ENCODE measurements at places on chromosomes 6 and 20. TPM values are rescaled to one million over a fixed set of nuclear protein-coding genes. Genes with fewer than 3 reads are reported as not detected.

The CST5 gene
- not detected for total RNA-seq

The OPRM1 gene
- total RNA-seq = not detected

The TFAP2A gene
- 0.99 TPM for total RNA-seq

GRCh38 chr6:131251590-131252199, 116.4 kb downstream of the AKAP7 start:
- peak; percentile 25 for DNase-seq

DNA sequence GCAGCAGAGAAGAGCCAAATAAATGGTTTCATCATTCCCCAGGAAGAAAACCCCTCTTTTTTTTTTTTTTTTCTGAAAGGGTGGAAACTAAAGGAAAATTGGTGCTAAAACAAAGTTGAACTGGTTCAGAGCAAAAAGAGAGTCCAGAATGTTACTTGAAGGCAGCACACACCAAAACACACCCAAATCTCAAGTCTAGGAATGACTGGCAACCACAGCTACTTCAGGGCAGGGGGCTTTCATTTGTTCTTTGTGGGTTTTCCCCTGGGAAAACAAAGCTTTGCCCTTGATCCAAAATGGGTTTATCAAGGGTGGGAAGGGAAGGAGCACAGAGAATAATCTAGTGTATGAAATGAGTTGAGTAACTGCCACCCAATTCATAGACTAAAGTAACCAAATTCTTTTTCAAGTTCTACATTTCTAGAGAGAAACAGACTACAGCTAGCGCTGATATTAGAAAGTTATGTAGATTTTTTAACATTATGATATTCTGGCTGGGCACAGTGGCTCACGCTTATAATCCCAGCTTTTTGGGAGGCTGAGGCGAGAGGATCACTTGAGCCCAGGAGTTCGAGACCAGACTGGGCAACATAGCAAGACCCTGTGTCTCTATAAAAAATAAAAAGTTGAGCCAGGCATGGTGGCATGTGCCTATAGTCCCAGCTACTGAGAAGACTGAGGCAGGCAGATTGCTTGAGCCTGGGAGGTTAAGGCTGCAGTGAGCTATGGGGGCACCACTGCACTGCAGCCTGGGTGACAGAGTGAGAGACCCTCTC, 119.8 kb downstream of the NFATC2 start:
- no peak for DNase-seq

DNA sequence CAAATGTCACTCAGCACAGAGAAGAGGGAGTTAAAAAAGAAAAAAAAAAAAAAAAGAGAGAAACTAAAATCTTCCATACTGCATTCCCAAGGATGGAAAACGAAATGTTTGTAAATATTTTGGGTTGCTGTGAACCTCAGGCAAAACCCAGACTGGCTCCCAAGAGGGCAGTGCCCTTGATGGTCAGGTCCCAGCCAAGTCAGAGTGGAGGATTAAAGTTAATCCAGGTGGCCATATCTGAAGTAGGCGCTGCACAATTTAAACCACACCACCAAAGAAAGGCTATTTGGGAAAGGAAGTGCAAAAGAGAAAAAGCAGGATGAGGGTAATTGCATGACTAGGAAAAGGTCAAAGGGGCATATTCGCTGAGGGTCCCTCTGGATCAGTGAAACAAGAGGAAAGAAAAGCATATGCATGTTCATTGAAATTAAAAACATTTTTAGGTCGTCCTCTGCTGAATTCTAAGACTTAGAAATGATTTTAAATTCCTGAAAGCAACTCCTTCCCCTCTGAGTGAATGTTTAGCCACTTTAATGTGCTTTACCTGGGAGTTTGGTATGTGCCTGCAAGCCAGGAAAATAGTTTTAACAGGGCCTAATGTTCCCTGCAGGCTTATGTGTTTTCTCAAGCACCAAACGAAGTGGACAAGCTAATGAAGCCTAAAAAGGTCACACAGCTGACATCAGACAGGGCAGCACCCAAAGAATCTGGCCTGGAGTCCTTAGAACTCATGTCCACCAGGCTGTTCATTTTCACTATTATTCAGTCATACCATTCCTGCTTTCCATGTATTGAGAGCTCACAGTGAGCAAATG, 159.1 kb downstream of the HACE1 start:
- no peak for DNase-seq

- no peak for DNase-seq
These were observed 6.6 kb downstream of the ARHGAP40 start for GRCh38 chr20:38608188-38608587.

GRCh38 chr6:55601120-55601519, 22.1 kb upstream of the HMGCLL1 start:
- DNase-seq = no peak

- peak; percentile 27 for DNase-seq
These were observed 90.7 kb upstream of the ARID1B start for GRCh38 chr6:156686301-156686994.

DNA sequence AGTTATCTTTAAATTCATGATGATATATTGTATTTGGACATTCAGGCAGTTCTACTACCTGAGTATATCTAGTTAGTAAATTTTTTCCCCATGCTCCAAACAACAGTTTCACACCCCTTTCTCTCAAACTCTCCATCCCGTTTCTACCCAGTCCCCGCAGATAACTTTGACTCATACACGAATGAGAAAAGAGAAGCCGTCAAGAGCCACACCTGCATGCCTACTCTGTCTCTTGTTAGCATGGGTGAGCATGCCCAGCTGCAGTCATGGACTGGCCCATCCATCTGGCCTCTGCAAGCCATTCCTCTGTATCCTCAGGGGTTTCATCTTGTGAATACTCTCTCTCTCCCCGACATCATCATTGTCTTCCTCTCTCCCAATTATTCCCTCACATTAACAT, 41.5 kb downstream of the MYB start:
- no peak for DNase-seq

- no peak for DNase-seq
These were observed 36.0 kb downstream of the TMEM242 start for GRCh38 chr6:157287247-157287850.

DNA sequence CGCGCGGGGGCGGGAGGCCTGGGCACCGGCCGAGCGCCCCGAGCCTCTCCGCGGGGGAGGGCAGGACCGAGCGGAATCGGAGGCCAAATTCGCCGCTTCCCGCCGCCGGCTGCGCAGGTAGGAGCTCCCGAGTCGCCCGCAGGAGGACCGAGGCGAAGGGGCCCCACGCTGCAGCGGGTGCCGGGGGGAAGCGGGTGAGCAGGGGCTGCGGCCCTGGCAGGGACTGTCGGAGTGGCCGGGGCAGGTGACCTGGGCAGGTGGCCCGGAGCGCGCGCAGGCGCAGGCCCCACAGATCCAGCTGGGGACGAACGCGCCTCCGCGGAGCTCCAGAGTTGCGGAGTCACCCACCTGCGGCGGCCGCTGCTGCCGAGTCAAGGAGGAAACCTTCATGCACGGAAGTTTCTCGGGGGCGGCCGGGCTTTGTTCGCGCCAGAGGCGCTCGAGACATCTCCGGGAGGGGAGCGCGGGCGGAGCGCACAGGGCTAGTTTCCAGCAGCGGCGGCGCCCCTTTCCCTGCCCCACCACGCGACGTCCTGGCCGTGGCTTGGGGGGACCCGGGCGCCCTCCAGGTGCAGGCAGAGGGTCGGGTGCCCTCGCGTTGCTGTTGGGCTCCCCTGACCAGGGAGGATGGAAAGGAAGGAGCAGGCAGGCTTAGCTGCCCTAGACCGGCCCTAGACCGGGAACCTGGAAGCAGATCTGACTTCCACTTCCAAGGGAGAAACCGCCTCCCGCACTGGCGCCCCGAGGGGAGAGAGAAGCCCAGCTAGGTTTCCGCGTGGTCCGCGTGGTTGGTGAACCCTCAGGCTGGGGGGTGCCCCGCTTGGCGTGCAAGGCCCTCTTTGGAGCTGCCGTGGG, 590 bp downstream of the SLCO4A1 start:
- peak; percentile 63 for DNase-seq

- DNase-seq = no peak
These were observed 2.1 kb upstream of the RPS12 start for GRCh38 chr6:132812255-132812732.

- no peak for DNase-seq
These were observed 10.8 kb downstream of the MAPK13 start for GRCh38 chr6:36141091-36141490.

GRCh38 chr6:168286116-168286515, 33.5 kb downstream of the DACT2 start:
- no peak for DNase-seq

Measured in colonic mucosa (tissue), 4 donors.